ENCODE measurements at places on chromosomes 3 and 15.

GRCh38 chr15:58355382-58355971 lies 76.3 kb upstream of the LIPC start:
- DNase-seq = no peak

GRCh38 chr3:105473521-105474223 lies 107.0 kb downstream of the ALCAM start:
- DNase-seq = peak; percentile 45

DNA sequence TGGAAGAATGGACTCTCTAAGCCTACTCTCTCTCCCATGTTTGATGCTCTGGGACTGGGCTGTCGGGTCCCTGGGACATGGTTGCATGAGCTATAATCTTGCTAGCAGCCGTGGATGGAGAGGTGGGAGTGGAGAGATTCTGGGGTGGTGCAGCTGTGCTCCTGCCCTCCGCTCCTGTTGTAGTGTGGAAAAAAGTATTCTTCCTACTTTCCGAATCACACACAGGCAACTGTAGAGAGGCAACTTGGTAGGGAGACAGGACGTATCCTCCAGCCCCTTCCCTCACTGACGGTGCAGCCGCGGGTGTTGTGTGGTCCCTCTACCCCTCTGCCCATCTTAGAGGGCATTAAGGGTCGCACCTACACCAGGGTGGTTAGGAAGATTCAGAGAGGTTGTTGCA lies 281.4 kb upstream of the TLE3 start:
- no peak for DNase-seq

GRCh38 chr3:156581033-156581432 lies 26.1 kb upstream of the SSR3 start:
- no peak for DNase-seq

DNA sequence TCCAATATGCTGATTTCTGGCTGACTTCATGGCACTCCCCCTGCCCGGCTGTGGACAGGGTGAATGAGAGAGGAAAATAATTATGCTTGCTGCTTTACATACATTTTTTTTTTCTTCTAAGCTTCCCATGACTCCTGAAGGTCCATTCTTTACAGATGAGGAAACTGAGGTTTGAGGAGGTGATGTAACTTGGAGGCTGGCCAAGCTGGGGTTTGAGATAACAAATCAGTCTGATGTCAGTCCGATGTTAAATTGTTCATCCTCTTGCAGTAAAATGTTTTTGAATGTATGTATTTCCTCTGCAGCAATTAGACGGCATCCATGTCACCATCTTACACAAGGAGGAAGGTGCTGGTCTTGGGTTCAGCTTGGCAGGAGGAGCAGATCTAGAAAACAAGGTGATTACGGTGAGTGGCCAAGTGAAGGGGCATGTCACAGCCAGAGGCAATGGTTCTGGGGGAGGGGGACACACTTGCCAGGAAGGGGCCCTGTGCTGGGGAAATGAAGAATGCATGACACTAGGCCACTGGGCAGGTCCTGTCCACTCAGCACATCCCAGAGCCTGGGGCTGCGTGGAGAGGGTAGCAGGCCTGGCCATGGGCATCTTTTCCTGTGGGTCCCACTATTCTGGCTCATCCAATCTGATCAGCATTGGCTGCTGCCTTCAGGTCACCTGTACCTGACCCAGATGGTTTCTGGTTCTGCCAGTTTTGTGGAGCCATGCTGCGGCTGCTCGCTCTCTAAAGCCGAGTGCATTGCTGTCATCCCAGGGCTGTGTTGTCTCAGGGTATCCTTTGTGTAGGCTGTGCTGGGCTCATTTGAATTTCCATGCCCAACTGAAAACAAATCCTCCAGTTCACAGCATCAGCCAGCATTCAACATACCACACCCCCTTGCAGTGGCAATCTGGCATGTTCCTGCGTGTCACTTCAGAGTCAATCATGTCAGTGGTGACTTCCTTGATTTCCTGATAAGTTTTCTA lies 20.4 kb downstream of the STARD5 start:
- no peak for DNase-seq

DNA sequence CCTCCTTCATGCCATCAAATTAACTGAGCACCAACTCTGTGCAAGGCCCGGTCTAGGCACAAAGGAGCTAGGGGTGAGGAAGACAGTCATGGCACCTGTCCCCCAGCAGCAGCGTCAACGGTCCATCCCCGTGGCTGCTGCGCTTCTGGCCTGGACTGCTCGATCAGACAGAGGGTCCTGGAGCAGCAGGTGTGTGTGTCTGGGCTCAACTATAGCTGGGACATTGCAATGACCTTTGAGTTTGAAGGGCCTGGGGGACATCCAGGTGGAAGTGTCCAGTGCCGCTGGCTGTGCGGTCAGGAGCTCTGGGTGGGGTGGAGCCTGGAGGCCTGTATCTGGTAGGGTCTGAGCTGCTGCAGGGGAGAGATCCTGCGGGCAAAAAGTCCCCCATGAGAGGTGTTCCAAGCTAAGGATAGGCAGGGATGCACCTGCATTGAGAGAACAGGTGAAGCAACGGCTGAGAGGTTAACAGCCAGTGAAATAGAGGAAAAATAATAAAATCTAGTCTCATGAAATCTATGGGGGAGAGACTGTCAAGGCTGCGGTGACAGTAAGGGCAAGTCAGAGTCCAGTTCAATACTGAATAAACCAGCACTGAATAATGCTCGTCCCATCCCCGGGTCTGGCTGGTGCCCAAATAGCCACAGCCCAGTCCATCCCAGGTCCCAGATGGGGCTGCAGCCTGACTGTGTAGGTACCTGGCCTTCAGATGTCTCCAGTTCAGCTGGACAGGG lies 25.4 kb upstream of the SLC41A3 start:
- DNase-seq = no peak

GRCh38 chr15:39837454-39837853 lies 54.8 kb upstream of the FSIP1 start:
- DNase-seq = no peak

DNA sequence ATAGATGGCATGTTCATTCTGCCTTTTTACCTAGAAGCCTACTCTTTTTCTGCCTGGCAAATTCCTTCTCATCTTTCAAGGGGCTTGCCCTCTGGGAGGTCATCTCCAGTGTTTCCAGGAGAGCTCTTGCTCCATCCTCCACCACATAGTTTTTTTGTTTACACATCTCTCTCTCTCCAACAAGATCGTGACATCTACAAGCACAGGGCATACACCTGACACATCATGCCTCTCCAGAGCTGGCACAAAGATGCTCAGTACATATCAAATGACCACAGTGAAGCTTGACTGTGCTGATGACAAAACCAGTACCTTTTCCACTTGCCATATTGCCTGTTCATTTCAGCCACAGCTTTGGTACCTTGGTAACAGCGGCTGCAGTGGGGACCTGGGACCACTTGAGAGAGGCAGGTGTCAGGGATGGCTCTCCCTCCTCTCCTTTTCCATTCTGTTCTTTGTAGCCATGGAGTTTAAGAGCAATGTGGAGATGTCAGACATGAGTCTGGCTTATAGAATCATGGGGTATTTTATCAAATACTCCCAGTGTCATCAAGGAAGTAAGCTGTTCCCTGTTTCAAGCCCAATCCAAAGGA lies 15.4 kb downstream of the ALPK3 start:
- DNase-seq = no peak

GRCh38 chr3:10204921-10205320 lies 40.2 kb downstream of the IRAK2 start:
- no peak for DNase-seq

DNA sequence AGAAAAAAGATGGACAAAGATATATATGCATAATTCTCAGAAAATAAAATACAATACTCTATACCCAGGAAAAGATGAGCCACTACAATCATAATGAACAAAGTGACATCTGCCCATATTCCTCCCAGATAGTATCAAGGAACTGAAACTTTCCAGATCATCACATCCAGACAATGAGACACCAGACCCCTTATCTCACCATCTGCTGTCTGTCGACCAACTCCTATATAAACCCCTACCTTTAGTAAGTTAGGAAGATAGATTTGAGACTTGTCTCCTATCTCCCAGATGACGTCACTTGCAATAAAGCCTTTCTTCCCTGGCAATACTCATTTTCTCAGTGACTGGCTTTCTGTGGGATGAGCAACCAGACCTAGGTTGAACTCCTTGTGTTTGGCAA lies 1071.6 kb downstream of the PLOD2 start:
- DNase-seq = no peak

DNA sequence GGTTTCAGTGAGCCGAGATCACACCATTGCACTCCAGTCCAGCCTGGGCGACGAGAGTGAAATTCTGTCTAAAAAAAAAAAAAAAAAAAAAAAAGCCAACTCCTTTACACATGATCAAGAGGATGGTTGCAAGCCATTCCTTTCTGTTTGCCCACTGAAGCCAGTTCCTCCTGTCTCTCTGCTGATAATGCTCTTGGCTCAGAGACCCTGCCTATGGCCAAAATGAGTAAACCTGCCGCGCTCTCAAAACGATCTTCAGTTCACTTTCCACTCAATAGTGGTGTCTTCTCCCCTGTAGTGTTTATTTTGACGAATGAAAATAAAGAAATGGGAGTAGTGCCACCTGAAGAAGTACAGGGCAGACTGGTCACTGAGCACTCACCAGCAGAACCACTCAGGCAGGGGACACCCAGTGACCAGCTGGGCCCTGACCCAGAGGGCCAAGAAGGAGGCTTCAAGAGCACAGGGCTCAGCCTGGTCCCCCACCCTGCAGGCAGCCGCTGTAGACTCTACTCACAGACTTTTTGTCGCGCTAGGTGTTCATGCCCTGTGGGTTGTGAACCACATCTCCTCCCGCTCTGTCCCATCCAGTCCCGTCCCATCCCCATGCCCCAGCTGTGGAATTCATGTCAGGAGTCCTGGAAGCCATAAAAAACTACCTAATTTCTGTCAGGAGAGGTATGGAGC lies 23.6 kb downstream of the GRAMD2A start:
- no peak for DNase-seq

DNA sequence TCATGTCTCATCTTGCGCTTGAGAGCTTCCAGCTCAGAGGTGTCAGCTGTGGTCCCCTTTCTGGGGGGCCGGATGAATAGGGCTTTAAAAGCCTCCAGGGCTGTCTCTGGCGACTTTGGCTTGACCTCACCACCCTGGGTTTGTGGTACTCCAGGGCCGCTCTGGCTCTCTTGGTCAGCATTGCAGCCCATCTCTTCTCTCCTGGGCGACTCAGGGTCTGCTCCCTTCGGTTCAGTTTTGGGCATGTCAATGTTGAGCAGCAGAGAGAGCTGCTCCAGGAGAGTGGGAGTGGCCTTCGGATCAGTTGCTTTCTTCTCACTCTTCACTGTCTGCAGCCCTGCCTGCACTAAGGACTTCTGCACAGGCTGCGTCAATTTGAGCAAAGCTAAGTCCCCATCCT lies 127.9 kb downstream of the FMN1 start:
- no peak for DNase-seq

DNA sequence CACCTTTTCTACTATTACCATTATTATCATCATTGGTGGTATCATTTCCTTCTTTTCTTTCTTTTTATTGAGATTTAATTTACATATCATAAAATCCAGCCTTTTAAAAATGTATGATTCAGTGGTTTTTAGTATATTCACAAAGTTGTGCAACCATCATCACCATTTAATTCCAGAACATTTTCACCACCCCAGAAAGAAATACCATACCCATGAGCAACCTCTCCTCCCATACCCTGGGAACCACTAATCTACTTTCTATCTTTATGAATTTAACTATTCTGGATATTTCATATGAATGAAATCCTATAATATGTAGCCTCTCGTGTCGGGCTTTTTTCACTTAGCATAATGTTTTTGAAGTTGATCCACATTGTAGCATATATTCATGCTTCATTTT lies 29.1 kb downstream of the AAGAB start:
- DNase-seq = peak; percentile 58
